Astrocyte of the hippocampus (primary cell): ENCODE measurements at places on chromosomes 7 and 10.

DNA sequence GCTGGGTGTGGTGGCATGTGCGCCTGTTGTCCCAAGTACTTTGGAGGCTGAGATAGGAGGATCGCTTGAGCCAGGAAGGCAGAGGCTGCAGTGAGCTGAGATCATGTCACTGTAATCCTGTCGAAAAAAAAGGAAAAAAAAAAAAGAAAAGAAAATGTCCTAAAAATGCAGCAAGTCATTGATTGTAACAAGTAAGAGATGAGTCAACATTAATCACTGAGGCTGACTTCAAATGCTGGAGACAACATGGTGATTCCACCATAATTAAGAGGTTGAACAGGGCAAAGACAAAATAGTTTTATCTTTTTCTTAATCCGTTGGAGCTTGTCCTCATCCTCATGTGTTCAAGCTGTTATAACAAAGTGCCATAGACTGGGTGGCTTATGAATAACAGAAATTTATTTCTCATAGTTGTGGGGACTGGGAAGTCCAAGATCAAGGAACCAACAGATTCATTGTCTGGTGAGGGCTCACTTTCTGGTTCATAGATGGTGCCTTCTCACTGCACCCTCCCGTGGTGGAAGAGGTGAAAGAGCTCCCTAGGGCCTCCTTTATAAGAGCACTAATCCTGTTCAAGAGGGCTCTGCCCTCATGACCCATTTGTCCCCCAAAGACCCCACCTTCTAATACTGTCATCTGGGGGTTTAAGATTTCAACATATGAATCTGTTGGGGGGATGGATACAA lies 60.3 kb downstream of the TBXAS1 start:
- DNase-seq = no peak

GRCh38 chr7:45456747-45457524 lies 117.2 kb upstream of the ADCY1 start:
- DNase-seq = peak; percentile 71

DNA sequence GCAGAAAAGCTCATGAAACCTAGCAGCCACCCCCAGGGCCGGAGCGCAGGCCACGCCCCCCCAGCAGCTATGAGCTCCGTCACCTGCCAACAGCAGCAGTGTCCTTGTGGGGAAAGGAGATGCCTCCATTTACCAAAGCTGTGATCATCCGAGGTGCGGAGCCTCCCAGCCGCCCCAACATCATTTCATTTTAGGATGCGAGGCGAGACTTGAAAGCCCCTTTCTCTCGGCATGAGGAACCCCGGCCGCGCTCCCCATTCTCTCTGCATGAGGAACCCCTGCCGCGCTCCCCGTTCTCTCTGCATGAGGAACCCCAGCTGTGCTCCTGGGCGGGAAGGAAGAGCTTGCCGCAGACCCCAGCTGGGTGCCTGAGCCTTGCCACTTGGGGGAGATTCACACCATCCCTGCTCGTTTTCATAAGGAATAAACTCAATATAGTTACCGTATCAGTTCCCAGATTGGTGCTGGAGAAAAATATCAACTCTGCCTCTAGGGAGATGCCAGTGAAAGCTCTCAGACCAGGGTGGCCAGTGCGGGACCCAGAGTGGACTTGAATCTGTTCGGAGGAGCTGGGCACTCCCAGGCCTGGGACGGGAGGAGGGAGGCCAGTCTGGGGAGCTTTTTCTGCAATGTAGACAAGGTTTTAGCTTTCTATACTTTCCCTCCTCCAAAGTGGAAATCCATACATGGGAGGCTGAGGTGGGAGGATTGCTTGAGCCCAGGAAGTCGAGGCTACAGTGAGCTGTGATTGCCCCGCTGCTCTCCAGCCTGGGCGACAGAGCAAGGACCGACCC lies 35.0 kb downstream of the JAKMIP3 start:
- no peak for DNase-seq

DNA sequence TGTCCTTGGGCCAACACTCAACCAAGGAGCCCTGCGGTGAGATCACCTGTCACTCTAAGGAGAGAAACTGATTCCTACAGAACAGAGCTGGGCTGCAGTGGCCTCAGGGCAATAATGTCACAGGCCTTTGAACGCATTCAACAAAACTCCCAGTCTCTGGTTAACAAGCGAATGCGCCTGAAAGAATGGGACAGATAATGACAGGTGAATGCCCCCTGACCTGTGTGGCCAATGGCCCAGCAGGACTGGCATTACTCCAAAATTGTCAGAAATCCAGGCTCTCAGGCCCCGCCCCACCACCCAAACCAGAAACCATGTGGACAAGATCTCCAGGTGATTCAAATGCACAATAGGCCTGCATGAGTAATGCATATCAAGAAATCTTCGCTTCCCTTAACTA lies 277.7 kb upstream of the KLF6 start:
- no peak for DNase-seq

GRCh38 chr10:67259319-67259929 lies 333.6 kb downstream of the LRRTM3 start:
- no peak for DNase-seq

DNA sequence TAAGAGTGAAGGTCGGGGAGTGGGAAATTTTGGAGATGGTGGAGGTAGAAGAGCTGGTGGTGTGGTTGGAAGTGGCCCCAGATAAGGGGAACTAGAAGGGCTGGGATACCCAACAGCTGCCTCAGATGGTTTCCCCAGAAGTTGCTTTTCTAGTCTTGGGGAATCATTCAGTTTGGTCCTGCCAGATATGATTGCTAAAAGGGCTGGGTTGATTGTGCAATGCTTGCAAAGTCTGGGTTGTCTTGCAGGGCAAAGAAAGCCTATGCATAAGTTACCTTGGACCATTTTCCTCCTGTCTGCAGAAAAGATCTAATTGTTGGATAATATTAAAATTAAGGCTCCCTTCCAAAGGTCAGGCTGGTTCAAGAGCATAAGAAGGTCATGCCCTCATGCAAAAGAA lies 213.8 kb upstream of the ZNF804B start:
- DNase-seq = no peak

- peak; percentile 59 for DNase-seq
These were observed 5.8 kb upstream of the POLM start for GRCh38 chr7:44087911-44088838.

DNA sequence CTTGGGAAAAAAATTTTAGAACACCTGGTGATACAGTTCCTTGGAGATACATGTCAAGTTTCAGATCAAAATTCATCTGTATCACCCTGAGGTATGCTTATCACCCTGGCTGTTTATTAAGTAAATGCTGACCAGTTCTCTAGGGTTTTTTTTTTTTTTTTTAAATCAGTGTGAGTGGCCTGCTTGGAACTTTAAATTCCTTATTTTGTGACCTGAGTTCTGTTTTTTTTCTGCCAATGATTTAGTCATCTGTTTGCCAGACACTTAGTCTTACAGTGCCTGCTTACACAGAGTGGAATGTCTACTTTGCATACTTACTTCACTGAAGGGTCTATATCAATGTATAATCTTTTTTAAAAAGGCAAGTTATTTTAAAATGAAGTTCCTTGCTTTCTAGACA lies 1.8 kb downstream of the TSPAN13 start:
- peak; percentile 59 for DNase-seq

DNA sequence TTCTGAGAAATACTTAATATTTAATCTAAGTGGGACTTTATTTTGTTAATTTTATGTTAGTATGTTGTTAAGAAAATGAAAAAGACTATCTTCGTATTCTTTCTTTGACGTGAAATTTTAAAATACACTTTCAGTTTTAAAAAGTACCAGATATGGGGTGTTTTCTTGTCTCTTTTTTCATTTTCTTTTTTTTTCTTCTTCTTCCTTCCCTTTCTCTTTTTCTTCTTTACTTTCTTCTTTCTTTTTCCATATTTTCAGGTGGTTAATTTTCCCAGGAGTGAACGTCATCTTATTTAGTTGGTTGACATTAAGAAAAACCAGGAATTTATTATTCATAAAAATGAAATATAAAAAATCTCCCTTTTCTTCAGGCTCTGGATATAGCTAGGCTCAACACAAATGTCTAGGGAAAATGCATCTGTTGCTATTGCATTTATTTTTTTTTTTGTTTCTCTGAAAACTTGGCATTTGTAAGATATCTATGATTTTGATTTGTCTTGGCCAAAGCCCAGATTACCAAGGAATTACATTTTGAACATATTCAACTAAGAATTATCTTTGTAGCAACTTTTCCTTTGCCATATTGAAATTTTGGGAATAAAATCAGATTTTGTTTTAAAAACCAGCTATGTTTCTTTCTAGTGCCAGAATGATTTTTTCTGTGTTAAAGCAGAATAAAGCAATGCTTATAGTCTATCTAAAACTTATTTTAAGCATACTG lies 241.3 kb upstream of the FOXP2 start:
- no peak for DNase-seq

DNA sequence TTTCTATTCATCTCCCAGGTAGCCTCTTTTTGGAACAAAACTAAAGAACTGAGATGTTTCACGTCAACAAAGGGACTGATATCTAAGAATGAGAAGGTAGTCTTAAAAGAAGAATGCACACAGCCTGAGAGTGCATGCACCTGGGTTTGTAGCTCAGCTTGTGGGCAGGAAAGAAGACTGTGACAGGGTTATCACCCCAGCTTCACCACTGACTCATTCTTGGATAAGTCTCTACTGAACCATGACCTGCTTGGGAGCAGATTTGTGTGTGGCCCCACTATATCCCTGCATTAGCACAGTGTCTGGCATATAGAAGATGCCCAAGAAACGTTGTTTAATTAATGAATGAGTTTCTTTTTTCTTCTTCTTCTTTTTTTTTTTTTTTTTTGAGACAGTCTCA lies 187.5 kb downstream of the GPAM start:
- no peak for DNase-seq

DNA sequence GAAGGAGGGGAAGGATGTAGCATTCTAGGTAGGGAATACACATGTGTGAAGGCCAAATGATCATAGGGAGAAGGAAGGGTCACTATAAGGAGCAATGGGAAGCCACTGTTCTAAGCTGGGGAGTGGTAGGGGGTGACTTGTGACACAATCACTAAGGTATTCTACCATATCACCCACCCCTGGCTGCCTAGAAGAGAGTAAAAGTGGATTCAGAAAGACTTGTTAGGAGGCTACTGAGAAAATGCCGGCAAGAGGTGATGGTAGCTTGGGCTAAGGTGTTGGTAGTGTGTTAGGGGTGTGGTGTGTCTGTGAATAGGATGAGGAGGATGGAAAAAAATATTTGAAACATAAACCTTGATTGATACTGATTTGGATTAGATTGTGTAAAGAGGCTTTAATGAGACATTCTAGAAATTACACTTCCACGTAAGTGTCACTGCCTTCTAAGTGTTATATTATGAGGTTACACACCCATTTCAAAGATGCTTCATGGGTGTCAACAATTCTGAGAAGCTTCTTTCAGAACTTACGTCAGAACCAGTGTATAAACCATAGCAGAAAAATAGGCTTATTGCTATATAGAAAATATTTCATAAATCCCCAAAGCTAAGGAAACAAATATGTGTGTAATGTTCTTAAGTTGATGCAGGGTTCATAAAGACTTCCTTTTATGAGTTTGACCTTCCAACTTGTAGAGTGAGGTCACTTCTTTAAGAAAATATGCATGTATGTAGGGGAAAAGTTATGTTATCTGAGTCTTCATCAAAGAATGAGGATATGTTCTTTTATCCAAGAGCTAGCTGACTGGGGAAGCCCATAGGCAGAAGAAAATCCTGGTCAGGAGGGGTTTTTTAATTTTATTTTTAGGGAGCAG lies 5.6 kb upstream of the BPGM start:
- no peak for DNase-seq

GRCh38 chr7:109549471-109550193 lies 980.0 kb downstream of the DNAJB9 start:
- no peak for DNase-seq

DNA sequence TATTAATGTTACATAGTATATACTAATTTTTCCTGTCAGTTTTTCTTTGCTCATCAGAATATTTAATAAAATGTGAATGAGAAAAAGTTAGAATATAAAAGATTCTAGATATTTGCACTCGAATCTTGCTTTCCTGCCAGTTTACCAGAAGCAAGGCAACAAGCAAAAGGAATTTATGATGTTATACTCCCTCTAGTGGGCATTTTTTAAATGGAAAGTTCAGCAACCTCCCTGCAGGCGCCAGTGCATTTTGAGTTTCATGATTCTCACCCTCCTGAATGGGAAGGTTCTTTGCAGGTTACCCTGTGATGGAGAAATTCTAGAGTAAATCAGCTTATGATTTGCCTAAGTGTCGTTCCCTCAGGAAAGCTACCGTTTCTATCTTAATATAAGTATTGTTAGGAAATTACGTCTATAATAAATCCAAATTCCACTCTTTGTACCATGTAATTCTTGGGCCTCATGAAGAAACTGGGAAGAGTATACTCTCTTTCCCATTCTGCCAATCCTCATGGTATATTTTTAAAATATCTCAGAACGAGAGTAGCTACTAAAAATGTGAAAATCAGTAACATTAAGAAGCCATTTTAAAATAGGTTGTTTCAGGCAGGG lies 350.0 kb downstream of the CRPPA start:
- peak; percentile 77 for DNase-seq

GRCh38 chr10:384538-385305 lies 249.5 kb downstream of the ZMYND11 start:
- DNase-seq = no peak

GRCh38 chr10:100979791-100980272 lies 7.5 kb downstream of the MRPL43 start:
- DNase-seq = no peak

- peak; percentile 49 for DNase-seq
These were observed 79.7 kb downstream of the LHPP start for GRCh38 chr10:124541076-124541903.

DNA sequence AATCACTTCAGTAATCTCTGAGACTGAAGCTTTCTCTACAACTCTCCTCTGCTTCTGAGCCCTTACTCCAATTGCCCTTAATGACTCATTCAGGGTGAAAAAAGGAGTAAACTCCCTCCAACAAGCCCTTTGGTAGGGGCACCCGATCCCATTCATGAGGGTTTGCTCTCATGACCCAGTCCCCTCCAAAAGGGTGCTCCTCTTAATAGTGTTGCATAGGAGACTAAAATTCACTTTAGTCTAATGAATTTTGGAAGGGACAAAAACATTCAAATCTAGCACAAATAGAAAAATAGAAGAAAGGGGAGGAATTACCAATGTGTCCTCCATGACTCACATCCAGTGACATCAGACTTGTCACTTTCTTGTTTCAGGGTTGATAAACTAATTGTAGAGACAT lies 66.2 kb upstream of the CCNY start:
- no peak for DNase-seq

DNA sequence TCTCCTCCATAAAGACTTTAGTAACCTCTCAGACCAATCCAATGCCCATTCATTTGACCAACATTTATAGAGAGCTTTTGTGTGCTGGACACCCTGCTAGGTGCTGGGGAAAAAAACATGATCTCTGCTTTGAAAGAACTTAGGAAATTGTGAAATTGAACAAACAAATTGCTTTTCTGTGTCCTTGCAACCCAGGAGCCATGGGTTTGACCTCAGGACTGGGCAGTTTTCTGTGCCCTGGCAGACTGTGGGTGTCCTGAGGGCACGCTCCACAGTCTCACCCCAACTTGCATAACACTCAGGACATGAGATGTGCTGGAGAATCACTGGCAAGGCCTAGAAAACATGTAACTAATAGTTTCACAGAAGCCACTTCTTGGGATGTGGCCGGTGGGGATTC lies 429.1 kb upstream of the ZMIZ1 start:
- DNase-seq = no peak
